ENCODE measurements at places on chromosomes 4 and X. TPM values are rescaled to one million over a fixed set of nuclear protein-coding genes. Genes with fewer than 3 reads are reported as not detected.

DNA sequence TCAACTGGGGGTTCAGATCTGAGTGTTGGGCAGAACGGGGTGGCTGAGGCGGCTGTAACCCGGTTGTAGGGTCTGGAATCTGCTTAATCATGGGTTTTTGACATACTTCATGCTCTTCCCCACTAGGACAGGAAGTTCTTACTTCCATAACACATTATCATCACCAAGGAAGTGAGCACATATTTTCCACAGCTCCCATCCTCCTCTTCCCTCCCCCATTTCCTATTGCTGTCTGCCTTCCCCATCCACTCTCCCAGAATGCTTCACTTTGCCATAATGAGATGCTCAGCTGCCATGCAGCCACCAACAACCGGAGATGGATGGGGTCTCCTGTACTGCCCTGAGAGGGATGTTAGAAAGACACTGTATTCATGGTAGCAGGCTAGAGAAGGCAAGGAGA is 6.4 kb upstream of the DCUN1D4 start:
- no peak for DNase-seq

BEND4 gene
- total RNA-seq = 0.15 TPM

DNA sequence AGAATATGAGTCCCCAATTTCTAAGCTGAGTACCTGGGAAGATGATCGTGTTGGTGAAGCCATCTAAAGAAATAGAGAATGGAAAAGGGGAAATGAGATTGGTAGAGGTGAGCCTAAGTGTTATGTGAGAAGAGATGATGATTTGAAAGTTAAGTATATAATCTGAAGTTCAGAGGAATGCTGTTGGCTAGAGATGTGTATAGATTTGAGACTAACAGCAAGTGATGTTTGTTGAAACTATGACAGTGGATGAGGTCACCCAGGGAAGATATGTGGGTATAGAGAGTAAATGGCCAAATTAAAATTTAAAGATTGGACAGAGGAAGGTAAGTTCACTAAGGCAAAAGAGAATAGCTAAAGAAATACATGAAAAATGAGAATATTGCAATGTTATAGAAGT is 324.2 kb downstream of the MAPK10 start:
- no peak for DNase-seq

- peak; percentile 13 for DNase-seq
Observed at GRCh38 chr4:71184195-71184781, 154.5 kb upstream of the SLC4A4 start.

MAOB gene
- total RNA-seq = not detected

RIBC1 gene
- total RNA-seq = 0.49 TPM

ASB9 gene
- 0.31 TPM for total RNA-seq

All from GM12878 (cell line).